Thymus (tissue), 14 donors: ENCODE measurements at places on chromosomes 1 and 21. TPM values are rescaled to one million over a fixed set of nuclear protein-coding genes. Genes with fewer than 3 reads are reported as not detected.

Gene WASF2
- total RNA-seq = 14.2 TPM

Gene MSH4
- total RNA-seq = 0.19 TPM

Gene STUM
- total RNA-seq = 0.80 TPM

Gene SOX13
- 2.2 TPM for total RNA-seq

Gene OR6N1
- total RNA-seq = not detected

Gene BSDC1
- 35.3 TPM for total RNA-seq

Gene ADAM30
- not detected for total RNA-seq

Gene KCNE2
- total RNA-seq = 0.14 TPM

Gene SPRR5
- total RNA-seq = not detected

Gene AXDND1
- total RNA-seq = 0.19 TPM

Gene LRRC71
- total RNA-seq = not detected

Gene AQP10
- total RNA-seq = 0.05 TPM

Gene LPAR3
- 1.1 TPM for total RNA-seq

Gene EMC1
- 15.0 TPM for total RNA-seq
